ENCODE measurements at places on chromosomes 2 and 18.

- DNase-seq: no peak
Observed at GRCh38 chr2:68714866-68715265, 19.7 kb upstream of the ARHGAP25 start.

GRCh38 chr2:53530126-53530525 lies 237.5 kb upstream of the CHAC2 start:
- no peak for DNase-seq

DNA sequence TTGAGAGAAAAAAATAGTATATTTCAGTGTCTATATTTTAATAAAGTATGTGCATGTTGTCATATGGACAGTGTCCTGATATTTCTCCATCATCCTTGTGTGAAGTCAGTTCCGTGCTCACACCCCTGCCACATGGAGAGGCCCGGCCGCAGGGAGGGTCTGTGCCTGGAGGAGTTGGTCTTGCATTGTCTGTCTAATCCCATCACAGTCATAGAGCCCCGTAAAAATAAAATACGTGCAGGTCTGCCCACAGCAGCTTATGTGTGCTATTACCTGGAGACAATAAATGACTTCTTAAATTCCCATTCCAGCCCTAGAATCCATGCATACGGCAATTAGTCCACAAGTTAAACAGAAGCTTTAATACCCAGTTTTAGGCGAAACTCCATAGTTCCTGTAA lies 20.1 kb downstream of the MAPRE2 start:
- DNase-seq: no peak

- DNase-seq: no peak
Observed at GRCh38 chr18:452816-453215, 47.7 kb downstream of the COLEC12 start.

- no peak for DNase-seq
Observed at GRCh38 chr2:106143495-106144215, 50.4 kb downstream of the UXS1 start.
